ENCODE measurements at places on chromosomes 6 and 20. TPM values are rescaled to one million over a fixed set of nuclear protein-coding genes. Genes with fewer than 3 reads are reported as not detected.

DNA sequence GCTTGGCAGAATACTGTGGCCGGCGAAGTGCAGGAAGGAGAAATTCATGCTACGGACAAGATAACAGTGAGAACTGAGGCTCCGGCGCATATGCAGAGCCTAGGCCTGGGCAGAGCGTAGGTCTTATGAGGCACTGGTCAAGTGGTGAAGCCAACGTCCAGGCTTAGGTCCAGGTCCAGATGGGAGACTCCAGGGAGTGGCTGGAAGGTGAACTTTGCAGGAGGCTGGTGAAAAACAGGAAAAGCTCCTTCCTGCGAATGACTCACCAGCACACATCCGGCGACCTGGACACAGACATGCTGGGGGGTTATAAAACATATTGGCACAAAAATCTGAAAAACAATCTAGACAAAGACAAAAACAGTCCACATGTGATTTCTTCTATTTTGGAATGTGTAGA is 15.4 kb downstream of the C6orf141 start:
- no peak overlapping the region for H3K4me3 ChIP-seq
- no peak overlapping the region for H3K27ac ChIP-seq
- DNase-seq, result no peak
- H3K4me1 ChIP-seq, result peaks cover under 1% of the 10 kb centered on the region

GRCh38 chr20:33127422-33128097 is 40.4 kb upstream of the BPIFA2 start:
- no peaks in the 10 kb centered on the region for H3K4me1 ChIP-seq
- H3K27ac ChIP-seq, result no peak overlapping the region
- H3K27me3 ChIP-seq, result peaks cover 25% of the 10 kb centered on the region
- H3K4me3 ChIP-seq, result no peak overlapping the region
- no peak for DNase-seq

- no peak for DNase-seq
- no peaks in the 10 kb centered on the region for H3K36me3 ChIP-seq
- H3K4me3 ChIP-seq, result no peak overlapping the region
- H3K4me1 ChIP-seq, result peaks cover 3% of the 10 kb centered on the region
These were observed 266.3 kb downstream of the PTPRT start for GRCh38 chr20:42923348-42923918.

- no peaks in the 10 kb centered on the region for H3K27me3 ChIP-seq
- no peaks in the 10 kb centered on the region for H3K36me3 ChIP-seq
- H3K27ac ChIP-seq, result no peak overlapping the region
- H3K4me3 ChIP-seq, result no peak overlapping the region
- DNase-seq, result no peak
These were observed 7.3 kb downstream of the JAG1 start for GRCh38 chr20:10666221-10667076.

- H3K4me3 ChIP-seq, result no peak overlapping the region
- H3K27ac ChIP-seq, result no peak overlapping the region
- no peaks in the 10 kb centered on the region for H3K27me3 ChIP-seq
- peaks cover 12% of the 10 kb centered on the region for H3K4me1 ChIP-seq
- no peaks in the 10 kb centered on the region for H3K36me3 ChIP-seq
These were observed 38.5 kb upstream of the TXLNB start for GRCh38 chr6:139330306-139330705.

DNA sequence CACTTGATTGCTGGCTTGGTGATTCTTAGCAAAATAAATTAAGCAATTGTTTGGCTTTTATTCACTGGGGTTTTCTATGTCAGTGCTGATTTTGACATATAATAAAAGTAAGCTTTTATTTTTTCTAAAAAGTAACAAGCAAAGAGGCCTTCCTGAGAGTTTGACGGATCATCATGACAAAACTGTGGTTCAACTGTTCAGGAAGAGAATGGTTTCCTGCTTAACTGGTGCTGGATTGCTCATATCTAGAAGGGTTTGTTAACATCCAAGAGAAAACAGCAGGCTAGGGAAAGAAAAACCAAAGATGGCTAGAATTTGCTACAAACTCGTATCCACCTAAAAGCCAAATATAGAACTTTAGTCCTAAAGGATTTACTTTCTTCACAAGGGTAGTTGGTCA is 21.2 kb downstream of the SERPINB1 start:
- H3K27me3 ChIP-seq, result no peaks in the 10 kb centered on the region
- no peak overlapping the region for H3K4me3 ChIP-seq
- H3K27ac ChIP-seq, result no peak overlapping the region

DNA sequence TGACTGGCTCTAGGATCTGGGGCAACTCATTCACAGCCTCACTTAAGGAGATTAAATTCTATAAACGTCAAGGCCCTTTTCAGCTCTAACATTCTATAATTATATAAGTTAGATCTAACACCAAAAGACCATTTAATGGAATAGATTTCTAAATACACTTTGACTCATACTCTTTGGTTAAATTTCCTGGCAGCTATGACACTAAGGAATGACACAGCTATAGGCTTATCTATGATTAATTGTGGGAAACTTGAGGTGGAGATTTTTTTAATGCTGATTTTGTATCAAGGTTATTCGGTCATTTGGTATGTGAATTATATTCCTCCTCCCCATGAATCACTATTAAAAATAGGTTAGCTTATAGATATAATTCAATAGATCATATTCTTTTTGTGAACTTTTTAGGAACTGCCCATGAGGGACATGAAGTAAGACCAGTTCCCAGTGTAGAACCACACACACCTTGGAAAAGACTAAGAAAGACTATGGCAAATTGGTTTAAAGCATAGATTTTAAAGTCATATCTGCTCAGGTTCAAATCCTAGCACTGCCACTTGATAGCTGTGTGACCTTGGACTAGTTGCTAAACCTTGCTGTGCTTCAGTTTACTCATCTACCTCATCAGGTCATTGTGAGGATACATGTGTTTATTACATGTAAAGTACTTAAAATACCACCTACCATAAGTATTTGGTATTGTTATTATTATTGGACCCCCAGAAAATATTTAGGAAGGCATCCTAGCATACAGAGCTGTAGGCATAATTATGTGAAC is 116.0 kb downstream of the CRYBG1 start:
- no peak for DNase-seq
- no peaks in the 10 kb centered on the region for H3K27me3 ChIP-seq
- H3K36me3 ChIP-seq, result no peaks in the 10 kb centered on the region
- H3K4me1 ChIP-seq, result no peaks in the 10 kb centered on the region

GRCh38 chr6:146065690-146066089 is 36.8 kb downstream of the GRM1 start:
- no peaks in the 10 kb centered on the region for H3K27me3 ChIP-seq
- no peak for DNase-seq
- no peaks in the 10 kb centered on the region for H3K4me1 ChIP-seq
- no peak overlapping the region for H3K4me3 ChIP-seq
- H3K27ac ChIP-seq, result no peak overlapping the region

DNA sequence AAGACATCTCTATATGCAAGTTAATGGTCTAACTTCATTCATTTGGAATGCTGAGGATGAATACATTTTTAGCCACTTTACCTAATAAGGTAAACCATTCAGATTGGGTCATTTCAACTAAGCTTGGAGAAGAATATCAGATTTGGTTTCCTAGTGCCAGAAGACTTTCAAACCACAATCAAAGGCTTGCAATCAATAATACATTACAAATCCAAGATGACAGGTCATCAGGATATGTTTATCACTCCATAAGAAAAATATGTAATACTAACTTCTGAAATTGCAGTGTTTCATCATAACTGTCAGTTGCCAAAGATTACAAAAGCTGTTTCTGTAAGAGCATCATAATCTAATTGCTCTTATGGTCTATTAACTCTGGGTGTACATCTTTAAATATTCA is 654.0 kb downstream of the COL12A1 start:
- no peak overlapping the region for H3K4me3 ChIP-seq
- no peaks in the 10 kb centered on the region for H3K27me3 ChIP-seq
- DNase-seq, result no peak
- H3K36me3 ChIP-seq, result no peaks in the 10 kb centered on the region

GRCh38 chr20:919491-919916 is 3.4 kb upstream of the ANGPT4 start:
- H3K36me3 ChIP-seq, result no peaks in the 10 kb centered on the region
- peaks cover 3% of the 10 kb centered on the region for H3K27me3 ChIP-seq
- H3K27ac ChIP-seq, result no peak overlapping the region
- no peak overlapping the region for H3K4me3 ChIP-seq
- no peaks in the 10 kb centered on the region for H3K4me1 ChIP-seq

GRCh38 chr6:54621285-54621684 is 225.3 kb upstream of the FAM83B start:
- H3K36me3 ChIP-seq, result no peaks in the 10 kb centered on the region
- no peaks in the 10 kb centered on the region for H3K4me1 ChIP-seq
- H3K27ac ChIP-seq, result no peak overlapping the region
- no peaks in the 10 kb centered on the region for H3K27me3 ChIP-seq
- no peak overlapping the region for H3K4me3 ChIP-seq

DNA sequence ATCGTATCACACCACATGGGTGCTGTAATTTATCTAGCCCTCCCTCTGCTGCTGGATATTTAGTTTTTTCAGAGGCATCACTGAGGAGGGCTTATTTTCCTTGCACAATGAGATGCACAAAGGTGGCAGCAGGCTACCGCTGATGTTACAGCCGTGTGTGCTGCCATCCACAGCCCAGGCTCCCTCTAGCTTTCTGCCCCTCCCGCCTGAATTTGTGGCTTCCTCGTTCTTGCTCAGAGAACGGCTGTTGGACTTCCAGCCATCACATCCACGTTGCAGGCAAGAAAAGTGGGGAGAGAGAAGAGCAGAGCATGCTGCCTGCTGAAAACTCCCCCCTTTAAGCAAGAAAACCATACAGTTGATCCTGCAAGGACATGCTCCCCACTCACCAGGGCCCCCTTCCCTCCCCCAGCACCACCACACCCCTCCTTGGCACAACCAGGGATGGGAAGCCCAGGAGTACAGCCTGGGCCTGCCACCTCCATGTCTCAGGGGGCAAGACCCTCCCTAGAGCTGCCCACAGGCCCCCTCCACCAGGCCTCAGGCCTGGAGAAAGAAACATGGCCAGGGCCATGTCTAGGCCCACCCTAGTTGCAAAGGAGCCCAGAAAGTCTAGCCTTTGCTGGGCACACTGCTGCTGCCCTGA is 102.6 kb downstream of the MRPL14 start:
- no peak overlapping the region for H3K4me3 ChIP-seq
- H3K4me1 ChIP-seq, result peaks cover 9% of the 10 kb centered on the region
- no peak for DNase-seq
- H3K27ac ChIP-seq, result no peak overlapping the region
- H3K27me3 ChIP-seq, result no peaks in the 10 kb centered on the region
- no peaks in the 10 kb centered on the region for H3K36me3 ChIP-seq

DNA sequence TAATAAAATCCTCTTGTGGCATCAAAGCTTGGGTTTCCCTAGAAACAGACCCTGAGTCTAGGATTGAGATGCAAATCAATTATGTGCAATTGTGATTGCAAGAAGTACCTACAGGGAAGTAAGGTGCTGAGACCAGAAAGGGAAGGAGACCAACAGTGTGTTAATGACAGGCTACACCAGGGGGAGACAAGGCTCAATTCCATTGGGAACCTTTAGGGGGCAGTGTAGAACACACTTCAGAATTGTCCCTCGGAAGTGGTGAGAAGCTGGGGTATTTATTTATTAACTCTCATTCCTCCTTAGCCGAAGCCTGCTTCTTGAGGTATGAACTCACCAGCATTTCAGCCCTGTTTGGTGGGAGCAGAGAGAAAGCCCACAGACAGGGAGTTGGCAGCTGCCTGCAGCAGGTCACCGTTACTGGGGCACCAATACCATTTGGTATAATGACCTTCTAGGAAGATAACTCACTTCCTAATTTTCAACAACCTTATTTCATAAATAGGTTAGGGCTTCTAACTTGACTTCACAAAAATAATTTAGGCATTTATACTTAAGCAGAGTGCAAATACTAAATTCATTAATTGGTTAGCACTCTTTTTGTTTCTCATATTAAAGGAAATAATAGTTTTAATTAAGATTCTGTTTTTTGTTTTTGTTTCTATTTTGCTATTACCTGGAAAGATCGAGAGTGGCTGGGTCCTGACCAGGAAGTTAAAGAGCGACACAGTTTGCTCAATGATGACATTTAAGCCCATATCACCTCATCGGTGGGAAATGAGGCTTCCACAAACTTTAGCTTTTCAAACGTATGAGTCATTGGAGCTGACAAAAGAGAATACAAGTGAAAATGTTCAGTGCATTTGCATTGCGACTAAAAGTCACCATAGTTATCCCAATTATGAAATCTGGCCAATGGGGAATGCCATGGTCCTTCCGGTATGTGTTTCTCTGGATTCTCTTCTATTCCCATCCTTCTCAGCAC is 94.8 kb downstream of the BTBD3 start:
- peak; percentile 36 for DNase-seq
- no peaks in the 10 kb centered on the region for H3K27me3 ChIP-seq
- no peak overlapping the region for H3K4me3 ChIP-seq
- no peaks in the 10 kb centered on the region for H3K36me3 ChIP-seq
- H3K4me1 ChIP-seq, result no peaks in the 10 kb centered on the region

DNA sequence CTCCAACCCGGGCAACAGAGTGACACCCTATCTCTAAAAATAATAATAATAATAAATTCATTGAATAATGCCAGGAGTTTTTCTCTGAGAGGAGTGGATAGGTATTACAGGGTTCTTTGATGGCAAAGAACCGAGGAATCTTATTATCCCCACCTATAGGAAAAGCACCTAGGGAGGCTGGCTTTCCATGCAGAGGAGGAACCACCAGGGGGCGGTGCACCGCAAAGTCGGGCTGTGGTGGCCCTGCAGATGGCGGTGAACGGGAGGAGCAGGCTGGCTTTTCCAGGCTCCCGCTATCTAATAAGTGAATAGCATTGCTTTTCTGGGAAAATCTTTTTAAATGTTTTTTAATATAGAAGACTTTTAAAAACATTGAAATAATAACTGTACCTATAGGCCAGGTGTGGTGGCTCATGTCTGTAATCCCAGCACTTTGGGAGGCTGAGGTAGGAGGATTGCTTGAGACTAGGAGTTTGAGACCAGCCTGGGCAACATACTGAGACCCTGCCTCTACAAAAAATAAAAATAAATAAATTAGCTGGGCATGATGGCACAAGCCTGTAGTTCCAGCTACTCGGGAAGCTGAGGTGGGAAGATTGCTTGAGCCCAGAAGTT is 864.2 kb downstream of the KIF16B start:
- peak; percentile 52 for DNase-seq
- H3K27me3 ChIP-seq, result no peaks in the 10 kb centered on the region
- H3K4me3 ChIP-seq, result no peak overlapping the region
- H3K4me1 ChIP-seq, result no peaks in the 10 kb centered on the region
- H3K36me3 ChIP-seq, result no peaks in the 10 kb centered on the region
- no peak overlapping the region for H3K27ac ChIP-seq

DNA sequence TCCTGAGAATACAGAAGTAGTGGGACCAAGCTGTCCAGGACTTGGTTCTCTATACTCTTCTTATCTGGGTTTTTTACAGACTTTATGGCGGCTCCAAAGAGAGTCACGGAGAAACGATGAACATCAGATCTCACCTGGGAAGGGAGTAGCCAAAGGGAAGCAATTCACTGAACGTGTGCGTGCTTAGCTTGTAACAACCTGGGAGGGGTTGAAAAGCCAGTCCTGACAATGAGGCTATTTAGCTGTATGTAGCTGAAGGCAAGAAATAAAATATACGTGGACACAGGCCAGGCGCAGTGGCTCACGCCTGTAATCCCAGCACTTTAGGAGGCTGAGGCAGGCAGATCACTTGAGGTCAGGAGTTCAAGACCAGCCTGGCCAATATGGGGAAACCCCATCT is 18.2 kb upstream of the RBL1 start:
- H3K36me3 ChIP-seq, result no peaks in the 10 kb centered on the region
- no peak overlapping the region for H3K4me3 ChIP-seq
- no peaks in the 10 kb centered on the region for H3K27me3 ChIP-seq
- no peaks in the 10 kb centered on the region for H3K4me1 ChIP-seq
- no peak overlapping the region for H3K27ac ChIP-seq
- no peak for DNase-seq

- no peaks in the 10 kb centered on the region for H3K36me3 ChIP-seq
- H3K4me1 ChIP-seq, result no peaks in the 10 kb centered on the region
- H3K27me3 ChIP-seq, result no peaks in the 10 kb centered on the region
- no peak overlapping the region for H3K27ac ChIP-seq
These were observed 64.8 kb downstream of the GRIK2 start for GRCh38 chr6:101458336-101458735.

The DEFB124 gene
- not detected for total RNA-seq

The SLC22A7 gene
- total RNA-seq, result not detected

The GPR31 gene
- not detected for total RNA-seq

The RTF2 gene
- 199 TPM for total RNA-seq
